ENCODE measurements at places on chromosomes 7 and 10.

- no peak for DNase-seq
Measured at GRCh38 chr10:89644691-89644966, 413 bp downstream of the PANK1 start.

GRCh38 chr7:7077945-7078344 is 104.4 kb upstream of the C1GALT1 start:
- DNase-seq, result no peak

- no peak for DNase-seq
Measured at GRCh38 chr10:71349406-71349805, 30.3 kb downstream of the SLC29A3 start.

DNA sequence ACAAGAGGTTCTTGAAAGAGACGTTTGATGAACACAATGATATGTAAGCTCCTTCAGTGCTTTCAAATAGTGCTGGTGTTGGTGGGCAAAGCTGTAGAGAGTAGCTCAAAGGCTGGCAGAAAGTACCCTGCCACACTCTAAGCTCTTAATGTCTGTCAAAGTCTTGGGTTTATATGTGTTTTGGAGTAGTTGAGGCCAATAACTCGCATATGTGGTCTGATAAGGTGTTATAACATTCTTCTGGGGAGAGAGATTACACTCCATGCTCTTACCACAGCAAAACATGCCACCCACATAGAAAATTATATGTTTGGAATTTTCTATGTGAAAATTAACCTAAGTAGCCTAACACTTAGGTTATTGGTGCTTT is 30.8 kb upstream of the NME8 start:
- DNase-seq, result no peak

DNA sequence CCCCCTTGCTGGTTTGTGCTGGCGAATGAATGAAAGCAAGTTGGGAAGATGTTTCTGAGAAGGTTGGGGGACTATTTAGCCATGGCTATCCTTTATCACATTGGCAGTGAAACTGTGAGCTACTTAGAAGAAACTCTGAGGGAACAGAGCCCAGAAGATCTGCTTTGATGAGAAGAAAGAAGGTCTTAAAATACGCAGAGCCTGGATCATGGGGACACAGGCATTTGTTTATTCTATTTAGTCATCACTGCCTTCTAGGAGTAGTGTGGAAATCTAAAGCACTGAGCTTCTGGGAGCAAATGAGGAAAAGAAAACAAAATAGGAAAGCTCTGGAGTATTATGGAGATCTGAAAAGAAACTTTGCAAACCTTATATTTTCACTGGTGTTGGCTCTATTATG is 28.5 kb downstream of the CPED1 start:
- no peak for DNase-seq

- DNase-seq, result no peak
Measured at GRCh38 chr7:38323156-38323555, 49.7 kb upstream of the TARP start.

- no peak for DNase-seq
Measured at GRCh38 chr7:55124989-55125875, 106.4 kb downstream of the EGFR start.

DNA sequence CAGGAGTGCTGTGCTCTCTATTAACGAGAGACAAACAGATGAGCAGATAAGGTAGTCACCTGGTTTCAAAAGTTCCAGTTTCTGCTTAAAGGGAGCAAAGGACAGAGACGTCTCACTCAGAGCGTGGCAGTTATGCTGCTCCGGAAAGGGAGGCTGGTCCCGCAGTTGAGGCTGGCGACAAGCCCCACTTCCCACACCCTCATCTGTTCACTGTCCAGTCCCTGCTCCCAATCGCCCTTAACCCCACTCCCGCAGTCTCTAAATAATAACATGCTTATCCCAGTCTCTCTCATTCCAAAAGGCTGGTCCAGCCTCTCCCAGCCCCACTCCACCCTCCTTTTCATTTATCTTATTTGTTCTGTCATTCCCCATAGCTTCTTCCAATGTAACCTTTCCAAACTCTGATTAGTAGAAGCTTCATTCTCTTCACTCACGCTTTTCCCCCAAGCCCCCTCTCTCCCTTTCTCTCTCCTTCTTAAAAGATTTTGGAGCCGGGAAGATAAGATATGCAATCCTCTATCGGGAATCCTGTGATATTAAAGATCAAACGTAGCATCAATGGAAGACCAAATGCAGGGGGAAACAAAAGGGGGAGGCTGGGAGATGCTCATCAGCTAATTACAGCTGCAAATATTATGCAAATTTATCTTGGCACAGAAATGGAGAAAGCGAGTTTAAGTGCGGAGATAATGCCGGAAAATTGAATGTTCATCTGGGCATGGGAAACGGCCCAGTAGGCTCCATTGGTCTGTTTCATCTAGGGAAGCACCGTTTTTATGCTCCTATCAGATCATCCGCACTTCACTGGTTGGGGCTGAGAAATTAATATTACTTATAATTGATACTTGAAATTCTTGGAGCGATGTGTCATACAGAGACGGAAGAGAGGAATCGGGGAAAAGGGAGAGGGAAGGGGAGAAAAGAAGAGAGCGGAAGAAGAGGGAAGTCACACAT is 16.3 kb upstream of the GATA3 start:
- DNase-seq, result no peak
